ENCODE measurements at places on chromosomes 5 and 9. TPM values are rescaled to one million over a fixed set of nuclear protein-coding genes. Genes with fewer than 3 reads are reported as not detected.

GRCh38 chr5:50320131-50320749, 120.8 kb downstream of the EMB start:
- no peak for DNase-seq

MAP1B gene
- 183 TPM for total RNA-seq

GDA gene
- not detected for total RNA-seq

C8G gene
- total RNA-seq, result not detected

DNA sequence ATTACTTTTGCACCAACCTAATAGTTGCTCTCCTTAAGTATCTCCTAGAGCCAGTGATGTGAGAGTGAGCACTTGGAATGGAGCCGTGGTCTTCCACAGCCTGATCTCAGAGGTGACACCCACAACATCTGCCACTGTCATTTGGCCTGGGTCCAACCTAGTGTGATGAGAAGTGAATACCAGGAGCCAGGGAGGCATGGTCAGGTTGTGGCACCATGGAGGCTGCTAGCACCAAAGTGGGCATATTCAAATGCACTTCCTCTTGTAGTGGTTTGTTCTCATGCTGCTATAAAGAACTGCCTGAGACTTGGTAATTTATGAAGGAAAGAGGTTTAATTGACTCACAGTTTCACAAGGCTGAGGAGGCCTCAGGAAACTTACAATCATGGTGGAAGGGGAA, 22.6 kb upstream of the CEP72 start:
- no peak for DNase-seq

GKAP1 gene
- total RNA-seq, result 1.7 TPM

- peak; percentile 69 for DNase-seq
Observed at GRCh38 chr5:77449981-77450380, 42.1 kb downstream of the WDR41 start.

GRCh38 chr9:21777701-21778100, 24.7 kb upstream of the MTAP start:
- DNase-seq, result peak; percentile 93

GRCh38 chr5:3355126-3355525, 240.5 kb upstream of the IRX1 start:
- no peak for DNase-seq

SLC6A3 gene
- total RNA-seq, result not detected

DNA sequence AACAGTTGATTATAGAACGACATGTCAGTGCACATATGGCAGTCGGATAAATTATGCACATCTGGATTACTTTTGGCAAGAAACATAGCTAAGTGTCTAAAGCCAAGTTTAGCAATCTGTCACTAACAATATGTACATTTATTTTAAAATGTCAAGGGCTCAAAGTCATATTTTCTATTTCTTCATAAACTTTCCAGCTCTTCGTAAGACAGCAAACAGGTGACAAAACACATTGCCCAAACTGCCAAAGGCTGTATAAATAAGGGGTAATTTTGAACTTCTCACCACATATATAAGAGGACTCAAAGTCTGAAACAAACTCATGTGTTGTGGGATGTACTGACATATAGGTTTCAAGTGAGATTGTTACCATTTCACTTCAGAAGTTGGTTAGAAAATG, 237.2 kb downstream of the ARL15 start:
- DNase-seq, result no peak

WDR70 gene
- 33.1 TPM for total RNA-seq

GRCh38 chr5:172788771-172789686, 18.0 kb upstream of the DUSP1 start:
- DNase-seq, result no peak

S100Z gene
- not detected for total RNA-seq

PCDHGB6 gene
- 2.8 TPM for total RNA-seq

DNA sequence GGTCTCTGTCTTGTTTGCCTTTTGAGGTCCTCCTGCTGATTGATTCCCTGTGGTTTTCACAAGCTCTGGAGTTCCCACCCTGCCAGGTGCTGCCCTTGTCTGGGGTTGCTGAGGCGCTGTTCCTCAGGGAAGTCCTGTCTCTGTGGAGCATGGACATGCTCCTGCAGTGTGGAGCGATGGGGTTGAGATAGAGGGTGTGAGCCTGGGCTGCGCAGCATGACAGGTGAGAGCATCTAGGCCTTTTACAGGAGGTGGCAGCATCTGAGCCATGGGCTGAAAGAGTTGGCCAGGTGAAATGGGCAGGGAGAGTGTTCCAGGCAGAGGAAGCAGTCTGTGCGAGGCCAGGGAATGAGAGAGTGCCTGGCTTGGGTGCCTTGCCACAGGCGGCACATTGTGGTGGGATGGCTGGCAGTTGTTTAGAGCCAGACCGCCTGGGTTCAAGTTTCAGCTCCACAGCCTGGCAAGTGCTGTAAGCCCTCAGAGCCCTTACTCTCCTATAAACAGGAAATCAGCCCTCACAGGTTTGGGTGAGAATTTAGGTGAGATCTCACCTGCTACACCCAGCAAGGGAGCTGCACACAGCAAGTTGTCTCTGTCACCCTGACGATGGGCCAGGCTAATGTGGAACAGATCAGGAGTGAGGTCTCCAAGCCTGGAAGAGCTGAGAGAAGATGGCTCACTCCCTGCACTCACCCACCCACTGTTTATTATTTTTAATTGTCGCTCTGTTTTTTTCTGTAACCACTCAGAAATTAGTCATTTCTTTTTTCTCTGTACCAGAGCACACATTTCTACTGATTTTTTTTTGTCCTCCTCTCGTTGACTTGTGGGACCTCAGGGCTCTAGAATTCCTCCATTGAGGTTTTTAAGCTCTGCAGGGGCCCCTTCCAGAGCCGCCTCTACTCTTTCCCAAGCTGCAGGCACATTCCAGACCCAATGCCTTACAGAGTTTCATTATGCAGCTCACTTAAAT, 19.6 kb downstream of the TCOF1 start:
- DNase-seq, result peak; percentile 84

DNA sequence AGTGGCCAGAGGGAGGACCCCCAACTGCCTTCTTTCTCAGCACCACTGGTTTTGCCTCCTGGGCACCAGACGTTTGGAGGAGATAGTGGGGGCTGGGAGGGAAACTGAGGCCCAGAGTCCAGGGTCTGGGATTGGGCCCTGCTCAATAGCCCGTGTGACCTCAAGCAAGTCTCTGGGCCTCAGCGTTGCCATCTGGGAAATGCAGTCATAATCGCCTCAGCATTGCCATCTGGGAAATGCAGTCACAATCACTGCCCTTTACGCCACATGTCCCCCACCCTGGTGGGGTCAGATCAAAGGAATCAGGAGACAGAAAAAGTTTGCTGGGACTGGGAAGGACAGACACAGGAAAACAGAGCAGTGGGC, 1.6 kb downstream of the SH2D3C start:
- DNase-seq, result no peak

ANKH gene
- 5.6 TPM for total RNA-seq

DNA sequence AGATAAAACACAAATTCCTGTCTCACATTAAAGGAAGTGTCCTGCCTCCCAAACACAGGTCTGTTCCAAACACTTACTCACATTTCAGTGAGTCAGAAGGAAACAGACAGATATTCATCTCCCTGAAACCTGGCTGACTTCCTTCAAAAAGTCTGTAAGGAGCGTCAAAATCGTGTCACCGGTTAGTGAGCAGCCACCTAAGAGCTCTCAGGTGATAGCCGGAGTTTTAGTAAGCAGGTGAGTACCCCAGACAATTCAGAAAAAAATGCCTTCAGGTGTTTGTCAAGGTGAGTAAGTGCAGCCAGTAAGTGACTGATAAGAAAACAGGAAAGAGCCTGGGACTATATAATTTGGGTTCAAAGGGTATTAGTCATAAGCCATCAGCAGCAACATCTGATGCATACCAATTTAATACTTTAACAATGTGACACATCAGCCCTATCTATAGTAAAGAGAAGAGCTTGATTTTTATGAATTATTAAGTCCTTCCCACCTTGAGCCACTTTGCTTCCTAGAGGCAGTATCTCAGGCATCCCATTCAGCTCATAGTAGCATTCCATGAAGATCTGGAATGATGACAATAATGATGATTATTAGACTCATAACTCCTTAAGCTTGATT, 1.3 kb upstream of the ITGA2 start:
- DNase-seq, result peak; percentile 68

TCF7 gene
- total RNA-seq, result 0.83 TPM

- DNase-seq, result peak; percentile 25
Observed at GRCh38 chr5:151020304-151021110, at the start of gene GPX3. Gene GPX3, plus strand, starts transcription at chr5:151020591. Its CDS starts 64 bp downstream, at chr5:151020655.

GRCh38 chr9:92980085-92980745, 32.9 kb downstream of the FGD3 start:
- no peak for DNase-seq

DNA sequence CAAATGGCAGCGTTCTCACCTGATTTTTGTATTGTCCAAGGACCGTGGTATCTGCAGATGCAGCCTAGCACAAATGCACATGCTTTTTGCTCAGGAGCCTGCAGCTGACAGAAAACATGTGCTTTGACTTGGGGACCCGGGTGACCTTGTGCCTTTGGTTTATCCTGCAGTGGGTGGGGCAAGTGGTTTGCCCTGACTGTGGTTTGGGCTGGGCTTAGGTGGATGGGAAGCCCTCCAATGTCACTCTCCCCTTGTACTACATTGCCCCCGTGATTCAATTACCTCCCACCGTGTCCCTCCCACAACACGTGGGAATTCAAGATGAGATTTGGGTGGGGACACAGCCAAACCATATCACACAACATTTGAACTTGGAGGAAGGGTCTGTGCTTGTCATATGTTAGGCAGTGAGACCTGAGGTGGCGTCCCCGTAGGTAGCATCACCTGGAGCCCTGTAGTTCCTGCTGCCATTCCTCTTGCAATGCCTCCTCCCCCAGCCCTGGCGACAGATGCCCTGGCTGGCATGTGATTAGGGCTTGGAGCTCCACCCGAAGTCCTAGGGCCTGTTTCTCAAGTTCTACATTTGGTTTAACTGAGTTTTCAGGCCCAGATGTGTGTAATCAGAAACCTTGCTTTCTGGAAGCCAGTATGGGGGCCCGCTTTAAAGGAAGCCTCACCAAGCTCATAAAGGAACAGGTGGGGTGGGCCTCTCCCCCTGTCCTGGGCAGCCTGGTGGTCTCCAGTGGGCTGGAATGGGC, 2.1 kb downstream of the ANKRD33B start:
- DNase-seq, result no peak

DNA sequence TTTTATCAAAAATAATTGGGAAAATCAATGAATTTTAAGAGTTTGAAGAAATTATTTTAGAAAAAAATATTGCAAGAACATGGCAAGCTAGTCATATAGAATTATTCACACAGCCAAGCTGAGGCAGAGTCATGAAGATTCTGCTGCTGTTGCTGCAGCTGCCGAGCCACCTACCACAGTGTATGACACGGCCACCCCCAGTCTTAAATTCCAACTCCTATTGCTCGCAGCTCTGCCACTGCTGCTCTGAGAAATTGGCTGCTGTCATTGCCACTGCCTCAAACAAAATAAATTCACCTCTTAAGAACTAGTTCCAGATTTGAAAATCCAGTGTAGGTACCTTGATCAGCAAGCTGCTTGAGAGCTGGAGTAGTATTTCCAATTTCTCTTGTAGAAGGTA, 1318.8 kb upstream of the ACO1 start:
- no peak for DNase-seq

FAM153A gene
- not detected for total RNA-seq

DNA sequence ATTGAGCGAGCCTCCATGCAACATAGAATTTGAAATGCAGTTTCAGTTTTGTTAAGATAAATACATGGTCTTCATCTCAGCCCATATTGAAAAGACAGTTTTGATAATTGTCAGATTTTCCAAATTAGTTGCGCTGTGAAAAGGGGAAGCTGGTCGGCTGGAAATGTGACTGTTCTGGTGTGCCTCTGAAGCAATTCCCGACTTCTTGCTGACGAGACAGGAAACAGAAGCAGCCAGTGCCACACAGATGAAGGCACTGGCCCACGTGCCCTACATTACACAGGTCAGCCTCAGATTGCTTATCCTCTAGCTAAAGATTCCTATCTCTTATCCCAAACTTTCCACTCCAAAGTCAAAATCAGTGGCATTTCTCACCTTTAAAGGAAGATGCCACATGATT, 214.1 kb upstream of the TLE4 start:
- DNase-seq, result no peak

DNA sequence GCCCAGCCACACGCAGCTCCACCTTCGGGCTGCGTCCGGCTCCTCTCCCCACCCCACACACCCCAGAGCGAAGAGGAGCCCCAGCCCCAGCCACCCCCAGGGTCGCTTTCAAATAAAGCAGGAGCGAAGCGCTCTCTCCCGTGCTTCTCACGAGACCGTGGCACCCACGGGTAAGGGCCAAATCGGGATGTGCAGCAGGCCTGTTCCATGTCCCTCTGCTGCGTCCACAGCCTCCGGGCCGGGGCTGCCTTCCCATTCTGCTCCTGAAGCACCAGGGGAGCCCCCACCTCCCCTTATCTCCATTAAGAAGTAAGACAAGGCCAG, 59.8 kb downstream of the KCNT1 start:
- no peak for DNase-seq

FBXW5 gene
- total RNA-seq, result 72.2 TPM

DNA sequence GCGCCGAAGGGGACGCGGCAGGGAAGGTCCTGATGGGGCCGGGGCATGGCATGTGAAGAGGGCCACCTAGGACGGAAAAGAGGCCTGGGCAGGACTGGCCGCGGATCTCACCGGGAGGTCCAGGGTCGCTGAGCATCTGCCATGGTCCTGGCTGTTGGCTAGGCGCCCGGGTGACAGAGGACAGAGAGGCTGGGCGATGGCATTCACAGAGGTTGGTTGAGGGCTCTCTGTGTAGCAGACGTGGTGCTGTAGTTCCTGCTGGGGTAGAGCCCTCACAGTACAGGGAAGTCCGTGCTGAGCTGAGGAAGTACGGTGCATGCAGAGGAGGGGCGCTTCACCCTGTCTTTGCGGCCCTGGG, 427 bp downstream of the PCYOX1L start:
- DNase-seq, result no peak

PRUNE2 gene
- total RNA-seq, result 1.4 TPM

SERF1A gene
- 2.2 TPM for total RNA-seq

- DNase-seq, result peak; percentile 3
Observed at GRCh38 chr5:83973925-83974815, 253.5 kb upstream of the HAPLN1 start.

RPP25L gene
- 20.4 TPM for total RNA-seq

DNA sequence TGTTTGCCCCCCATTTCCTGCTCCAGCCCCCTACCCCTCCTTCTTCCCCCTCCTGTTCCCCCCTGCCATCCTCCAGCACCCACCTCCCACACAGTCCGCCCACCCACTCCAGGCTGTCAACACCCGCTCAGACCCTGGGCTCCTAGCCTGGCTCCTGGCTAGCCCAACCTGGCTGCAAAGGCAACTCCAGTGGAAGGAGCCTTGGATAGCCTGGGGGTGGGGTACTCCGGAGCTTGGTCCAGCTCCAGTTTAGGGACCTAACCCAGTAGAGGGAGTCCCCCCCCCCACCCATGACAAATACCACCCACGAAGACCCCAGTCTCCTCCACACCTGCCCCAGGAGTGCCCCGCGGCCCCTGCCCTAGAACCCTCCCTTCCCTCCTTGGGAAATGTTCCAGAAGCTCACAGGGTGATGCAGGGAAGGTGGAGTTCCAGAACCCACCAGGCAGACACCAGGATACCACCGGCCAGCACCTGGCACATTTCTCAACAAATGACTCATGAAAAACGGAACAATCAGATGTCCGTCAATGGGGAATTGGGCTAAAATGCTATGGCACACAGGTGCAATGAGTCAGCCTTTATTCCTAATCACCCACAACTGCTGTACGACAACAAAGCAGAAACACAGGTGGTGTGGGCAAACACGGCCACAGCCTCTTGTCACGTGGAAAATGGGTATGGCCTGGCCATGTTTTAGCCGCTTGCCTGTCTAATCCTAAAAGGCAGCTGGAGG, 901 bp upstream of the SLC12A7 start:
- no peak for DNase-seq

SLC46A2 gene
- total RNA-seq, result not detected
